Islet precursor cell (in vitro differentiated cells): ENCODE measurements at places on chromosomes 11 and 22.

- DNase-seq, result no peak
Observed at GRCh38 chr11:134044514-134045284, 24.2 kb upstream of the JAM3 start.

- peak; percentile 65 for DNase-seq
Observed at GRCh38 chr11:15654451-15654850, 539.7 kb downstream of the INSC start.

DNA sequence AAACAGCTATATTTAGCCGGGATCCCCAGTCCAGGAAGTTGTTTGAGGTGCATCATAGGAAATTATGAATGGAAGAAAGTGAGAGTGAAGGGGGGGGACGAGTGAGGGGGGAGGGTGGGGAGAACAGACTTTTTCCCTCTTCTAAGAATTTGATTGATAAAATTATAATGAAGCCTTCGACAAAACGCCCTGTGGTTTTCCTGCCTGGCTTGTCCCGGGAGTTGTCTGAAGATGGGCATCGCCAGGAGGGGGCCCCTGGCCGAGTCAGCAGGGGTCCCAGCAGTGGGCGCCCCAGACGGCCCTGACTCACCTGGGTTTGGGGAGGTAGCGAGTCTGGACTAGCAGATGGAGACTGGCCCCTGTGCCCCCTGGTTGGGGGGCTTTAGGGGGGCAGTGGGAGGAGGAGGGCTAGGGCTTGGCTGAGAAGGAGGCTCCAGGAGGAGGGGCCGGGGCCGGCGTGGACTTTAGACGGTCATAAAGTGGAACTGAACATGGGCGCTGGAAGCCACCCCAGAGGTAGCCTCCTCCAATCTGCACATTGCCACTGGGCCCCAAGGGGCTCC, 336 bp upstream of the LIF start:
- no peak for DNase-seq

- peak; percentile 37 for DNase-seq
Observed at GRCh38 chr11:134575504-134576230, 163.6 kb upstream of the B3GAT1 start.

- DNase-seq, result no peak
Observed at GRCh38 chr11:132643239-132643638, 889.1 kb downstream of the OPCML start.

GRCh38 chr11:69253028-69253427, 40.9 kb upstream of the MYEOV start:
- DNase-seq, result no peak

GRCh38 chr11:1647901-1648652, 18.5 kb downstream of the KRTAP5-5 start:
- DNase-seq, result no peak

- no peak for DNase-seq
Observed at GRCh38 chr22:42371099-42371498, 61.1 kb downstream of the NFAM1 start.

GRCh38 chr22:37638391-37639069, 939 bp upstream of the SH3BP1 start:
- DNase-seq, result no peak

- DNase-seq, result no peak
Observed at GRCh38 chr11:295351-296170, 3.8 kb downstream of the IFITM5 start.

DNA sequence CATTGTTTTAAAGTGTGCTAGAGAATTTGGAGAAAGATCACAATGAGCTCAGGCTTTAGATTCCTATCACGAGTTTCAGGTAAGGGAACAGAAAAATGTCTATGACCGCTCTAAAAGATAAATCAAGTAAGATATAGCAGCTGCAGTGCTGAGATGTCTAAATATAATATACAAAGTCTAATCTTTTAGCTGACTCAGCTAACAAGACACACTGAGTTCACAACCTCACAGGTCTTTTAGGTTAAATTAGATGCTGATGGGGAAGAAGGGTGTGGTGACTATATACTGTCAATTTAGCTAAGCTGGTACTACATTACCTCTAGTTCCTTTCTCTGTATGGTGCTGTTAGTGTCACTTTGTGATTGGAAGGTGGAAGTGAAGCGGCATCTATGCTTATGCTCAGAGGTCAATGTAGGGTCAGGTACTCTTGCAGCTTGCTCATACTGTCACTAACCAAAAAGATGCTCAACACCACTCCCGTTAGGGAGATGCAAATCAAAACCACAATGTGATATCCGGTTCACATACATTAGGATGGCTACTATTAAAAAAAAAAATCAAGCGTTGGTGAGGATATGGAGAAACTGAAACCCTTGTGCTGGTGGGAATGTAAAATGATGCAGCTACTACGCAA, 283.5 kb downstream of the SWAP70 start:
- DNase-seq, result no peak

GRCh38 chr11:124329787-124330478, 9.9 kb upstream of the OR8D2 start:
- no peak for DNase-seq

DNA sequence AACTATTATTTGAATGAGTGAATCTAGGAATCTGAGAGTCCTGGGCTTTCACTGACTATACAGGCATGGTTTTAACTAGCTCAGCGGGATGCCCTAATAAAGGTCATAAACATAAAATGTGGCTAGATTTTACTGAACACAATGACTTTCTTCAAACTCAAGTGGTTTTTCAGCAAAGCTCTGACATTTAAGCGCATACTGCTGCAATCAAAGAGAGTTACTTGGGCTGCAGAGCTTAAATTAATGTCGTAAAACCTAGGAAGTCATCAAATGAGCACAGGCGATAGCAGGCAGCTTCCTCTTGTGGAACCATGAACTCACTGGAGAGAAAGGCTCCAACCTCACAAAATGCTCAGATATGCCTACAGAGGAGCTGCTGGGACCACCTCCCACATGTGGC, 6.7 kb downstream of the CSNK2A3 start:
- DNase-seq, result no peak

DNA sequence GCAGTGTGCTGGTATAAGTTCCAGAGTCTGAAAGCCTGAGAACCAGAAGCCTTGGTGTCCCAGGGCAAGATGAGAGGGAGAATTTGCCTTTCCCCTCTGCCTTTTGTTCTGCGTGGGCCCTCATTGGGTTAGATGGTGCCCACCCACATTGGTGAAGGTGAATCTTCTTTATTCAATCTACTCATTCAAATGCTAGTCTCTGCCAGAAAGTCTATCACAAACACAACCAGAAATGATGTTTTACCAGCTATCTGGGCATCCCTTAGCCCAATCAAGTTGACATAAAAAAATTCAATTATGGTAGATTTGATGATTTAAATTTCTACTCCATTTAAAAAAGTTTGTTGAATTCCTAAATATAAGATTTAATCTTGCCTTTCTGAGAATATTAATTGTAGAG, 22.2 kb downstream of the CSTPP1 start:
- no peak for DNase-seq

DNA sequence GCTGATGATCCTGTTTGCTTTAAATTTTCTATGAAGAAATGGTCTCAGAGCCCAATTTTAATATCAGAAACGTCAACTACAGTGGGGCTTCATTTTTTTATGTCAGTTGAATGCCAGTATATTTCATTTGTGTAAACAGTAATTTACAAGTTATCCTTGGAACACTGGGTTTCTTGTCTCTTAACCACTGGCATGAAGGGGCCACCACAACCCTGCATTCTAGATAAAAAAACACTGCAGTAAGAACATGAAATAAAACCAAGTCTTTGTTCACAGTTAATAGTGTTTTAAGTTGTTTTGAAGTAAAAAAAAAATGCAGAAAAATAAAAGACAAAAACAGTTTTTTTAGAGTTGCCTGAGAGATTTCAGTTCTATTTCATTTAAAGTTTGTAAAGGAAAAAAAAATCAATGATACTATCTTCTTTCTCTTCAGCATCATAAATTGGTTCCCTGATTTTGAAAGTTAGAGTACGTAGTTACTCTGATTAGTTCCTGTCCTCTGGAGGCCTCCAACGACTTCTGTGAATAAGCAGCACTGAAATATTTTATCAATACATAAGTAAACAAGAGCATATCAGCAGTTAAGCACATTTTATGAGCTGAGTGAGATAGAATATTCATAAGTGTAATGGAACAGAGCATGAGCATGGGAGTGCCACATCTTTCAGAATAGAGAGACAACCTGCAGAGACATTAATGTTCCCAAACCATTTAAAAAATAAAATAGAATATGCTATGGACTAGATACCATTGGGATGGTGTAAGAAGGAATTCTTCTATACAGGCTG, 7.8 kb upstream of the DDI1 start:
- DNase-seq, result no peak

DNA sequence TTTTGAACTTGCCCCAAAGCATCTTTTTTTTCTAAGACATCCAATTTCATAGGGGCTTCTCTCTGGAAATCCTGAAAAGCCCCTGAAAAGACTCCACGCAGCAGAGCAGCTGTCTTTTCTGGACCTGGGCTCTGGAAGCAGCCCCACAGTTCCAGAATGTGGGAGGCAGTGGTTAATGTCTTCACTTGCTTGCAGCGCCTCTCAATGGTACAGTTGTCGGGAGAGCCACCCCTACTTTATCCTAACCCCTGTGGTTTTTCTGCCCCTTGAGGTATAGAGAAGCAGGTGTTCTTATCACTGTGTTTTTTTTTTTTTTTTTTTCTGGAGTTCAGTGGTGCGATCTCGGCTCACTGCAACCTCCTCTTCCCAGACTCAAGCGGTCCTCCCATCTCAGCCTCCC, 83.4 kb upstream of the SORL1-AS1 start:
- no peak for DNase-seq

DNA sequence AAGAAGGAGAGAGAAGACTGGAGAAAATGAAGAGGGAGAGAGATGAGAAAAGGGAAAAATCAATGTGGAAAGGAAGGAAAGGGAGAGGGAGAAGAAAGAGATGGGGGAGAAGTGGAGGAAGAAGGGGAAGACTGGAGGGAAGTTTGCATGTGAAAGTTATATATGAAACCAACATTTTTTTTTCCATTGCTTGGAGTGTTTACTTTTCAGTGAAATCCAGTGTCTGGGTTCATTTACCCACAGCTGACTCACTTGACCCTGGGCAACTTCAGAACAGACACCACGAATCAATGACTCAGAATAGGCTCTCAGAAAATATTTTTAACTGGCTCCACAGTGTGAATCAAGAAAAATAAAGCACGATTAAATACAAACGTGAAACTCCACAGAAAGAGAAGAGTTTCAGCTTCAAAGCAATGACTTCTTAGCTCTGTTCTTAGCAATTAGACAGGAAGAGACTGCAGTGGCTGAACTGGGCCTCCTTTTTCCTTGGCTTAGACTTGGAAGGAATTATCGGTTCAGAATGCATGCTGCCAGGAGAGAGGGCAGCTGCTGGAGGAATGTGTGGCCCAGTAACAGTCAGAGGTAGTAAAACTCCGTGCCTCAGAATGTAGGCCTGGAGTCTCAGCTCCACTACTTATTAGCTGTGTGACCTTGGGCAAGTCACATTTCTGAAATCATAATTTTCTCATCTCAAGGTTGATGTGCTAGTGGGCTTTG, 237.5 kb downstream of the MIAT start:
- peak; percentile 75 for DNase-seq

DNA sequence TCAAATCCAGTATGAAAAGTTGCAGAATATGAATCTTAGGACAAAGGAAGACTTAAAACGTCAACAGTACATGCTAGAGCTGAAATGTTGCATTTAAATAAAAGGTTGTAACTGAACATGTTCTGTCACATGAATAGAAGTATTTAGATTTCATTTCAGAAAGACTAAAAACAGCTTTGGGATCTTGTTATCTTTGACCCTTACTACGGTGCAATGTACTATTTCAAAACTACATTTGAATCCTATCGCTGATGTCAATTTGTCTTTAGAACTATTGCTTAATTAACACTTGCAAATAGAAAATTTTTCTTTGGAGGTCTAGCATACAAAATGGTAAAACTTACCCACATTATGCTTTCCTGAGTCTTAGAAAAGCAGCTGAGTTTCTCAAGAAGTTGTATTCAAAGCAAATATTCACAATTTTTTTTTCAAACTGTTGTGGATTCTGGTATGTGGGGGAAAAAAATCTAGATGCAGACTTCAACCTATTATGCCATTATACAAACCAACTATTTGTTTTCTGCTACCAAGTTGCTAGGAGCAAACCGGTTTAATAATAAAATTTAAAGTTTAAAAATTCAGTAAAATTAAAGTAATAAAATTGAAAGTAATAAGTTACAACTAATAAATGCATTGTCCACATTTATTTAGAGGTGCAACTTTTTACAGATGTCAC, 25.4 kb downstream of the CSTF3 start:
- no peak for DNase-seq

GRCh38 chr11:130126516-130126915, 33.1 kb upstream of the ST14 start:
- no peak for DNase-seq

DNA sequence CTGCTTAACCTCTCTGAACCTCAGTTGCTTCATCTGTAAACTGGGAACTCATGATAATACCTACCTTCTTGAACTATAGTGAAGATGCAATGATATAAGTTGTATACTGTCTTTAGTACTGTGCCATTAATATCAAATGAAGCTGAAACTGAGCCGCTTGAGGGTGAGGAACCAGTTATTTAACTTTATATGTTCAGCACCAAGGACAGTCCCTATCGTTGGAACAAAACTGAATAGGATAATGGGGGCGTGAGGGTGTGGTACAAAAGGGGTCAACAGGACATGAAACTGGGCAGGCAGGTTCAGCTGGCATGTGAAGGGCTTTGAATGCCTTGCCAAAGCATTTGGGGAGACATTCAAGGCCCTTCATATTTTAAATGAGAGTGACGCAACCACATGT, 112.6 kb downstream of the C11orf91 start:
- no peak for DNase-seq

DNA sequence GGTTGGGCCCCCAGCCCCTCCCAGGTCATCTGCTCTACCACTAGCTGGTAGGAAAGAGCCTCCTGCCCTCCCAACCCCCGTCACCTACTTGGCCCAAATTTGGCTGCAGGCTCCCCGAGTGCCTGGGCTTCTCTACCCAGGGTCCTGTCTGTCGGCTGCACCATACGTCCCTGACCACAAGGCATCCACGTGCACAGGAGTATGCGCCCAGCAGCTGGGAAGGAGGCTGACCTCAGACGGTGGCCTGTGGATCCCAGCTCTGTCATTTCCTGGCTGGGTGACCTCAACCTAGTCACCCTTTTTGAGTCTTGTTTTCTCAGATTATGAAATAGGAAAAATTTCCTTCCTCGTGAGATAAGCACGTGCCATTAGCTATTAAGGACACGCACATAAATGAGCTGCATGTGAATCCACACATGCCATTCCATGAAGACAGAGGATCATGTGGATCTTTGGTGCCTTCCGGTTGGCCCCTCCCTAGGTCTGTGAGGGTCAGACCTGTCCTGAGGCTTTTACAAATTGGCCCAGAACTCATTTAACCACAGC, 13.7 kb downstream of the CYB561A3 start:
- DNase-seq, result no peak

GRCh38 chr11:93734427-93735222, 6.7 kb downstream of the TAF1D start:
- no peak for DNase-seq

GRCh38 chr11:69663326-69663725, 11.8 kb downstream of the LTO1 start:
- no peak for DNase-seq

DNA sequence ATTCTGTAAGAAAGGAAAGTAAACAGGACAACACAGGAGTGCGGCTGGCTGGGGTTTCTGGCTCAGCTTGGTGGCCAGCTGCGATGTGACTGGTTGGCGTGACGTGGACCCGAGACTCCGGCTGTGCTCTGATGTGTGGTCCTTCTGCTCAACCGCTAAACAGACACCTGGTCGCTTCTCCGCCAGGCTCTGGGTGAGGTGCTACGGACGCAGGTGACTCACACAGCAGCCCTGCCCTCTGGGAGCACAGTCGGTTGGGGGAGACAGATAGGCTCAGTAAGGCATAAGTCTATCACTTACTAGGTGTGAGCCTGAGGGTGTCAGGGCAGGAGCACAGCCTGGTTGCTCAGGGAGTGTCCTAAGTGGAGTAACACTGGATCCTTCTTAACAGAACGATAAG, 8.2 kb downstream of the RTL6 start:
- no peak for DNase-seq
